ENCODE measurements at places on chromosomes 7 and 10.

DNA sequence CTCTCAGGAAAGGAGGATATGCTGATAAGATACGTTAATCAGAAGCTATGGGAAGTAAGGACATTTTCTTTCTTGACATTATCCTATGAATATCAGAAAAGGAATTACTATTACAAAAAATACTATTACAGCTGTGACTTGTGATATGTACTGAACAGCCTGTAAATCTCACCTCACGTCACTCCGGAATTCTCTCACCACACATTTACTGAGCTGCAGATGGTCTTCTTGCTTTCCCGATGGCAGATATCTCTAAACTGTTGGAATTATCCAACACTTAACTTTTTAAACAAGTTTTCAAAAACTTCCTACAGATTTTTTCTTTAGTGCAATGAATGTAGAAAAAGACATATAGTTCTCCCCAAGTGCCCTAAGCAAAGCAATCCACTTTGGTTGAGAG is 313.4 kb downstream of the GPR37 start:
- no peak for DNase-seq

DNA sequence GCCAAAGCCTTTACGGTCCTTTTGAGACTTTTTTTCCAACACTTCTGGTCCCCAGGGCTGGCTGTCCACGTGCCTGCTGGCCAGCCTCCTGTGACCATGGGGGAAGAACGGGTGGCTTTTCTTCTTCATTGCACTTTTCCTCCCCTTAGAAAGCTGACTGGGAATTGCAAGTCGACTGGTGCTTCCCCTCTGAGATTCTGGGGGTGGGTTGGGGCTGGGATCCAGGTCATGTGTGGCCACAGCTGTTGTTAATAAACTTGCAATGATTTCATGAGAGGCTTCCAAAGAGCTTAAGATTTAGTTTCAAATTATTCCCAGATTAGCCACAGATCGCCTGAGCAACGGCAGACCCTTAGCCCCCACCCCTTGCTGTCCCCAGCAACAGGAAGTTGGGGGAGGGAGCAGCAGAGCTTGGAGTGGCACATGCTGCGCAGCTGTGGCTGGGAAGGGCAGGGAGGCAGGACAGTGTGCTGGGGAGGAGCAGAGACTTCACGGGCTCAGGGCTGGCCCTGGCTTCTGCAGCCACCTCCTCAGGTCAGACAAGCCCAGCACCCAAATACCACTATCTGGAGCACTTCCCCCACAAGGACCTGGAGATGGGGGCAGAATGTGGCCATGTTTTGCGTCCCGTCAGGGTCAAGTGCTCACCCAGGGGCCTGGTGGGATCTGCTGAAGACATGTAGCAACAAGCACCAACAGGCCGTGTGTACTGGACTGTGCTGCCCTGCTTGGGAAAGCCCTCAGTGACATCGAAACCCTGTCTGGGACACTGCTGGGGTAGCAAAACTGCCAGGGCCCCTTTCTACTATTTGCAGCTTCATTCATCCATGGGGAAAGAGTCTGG is 147.1 kb downstream of the RNF216 start:
- DNase-seq: peak; percentile 91

DNA sequence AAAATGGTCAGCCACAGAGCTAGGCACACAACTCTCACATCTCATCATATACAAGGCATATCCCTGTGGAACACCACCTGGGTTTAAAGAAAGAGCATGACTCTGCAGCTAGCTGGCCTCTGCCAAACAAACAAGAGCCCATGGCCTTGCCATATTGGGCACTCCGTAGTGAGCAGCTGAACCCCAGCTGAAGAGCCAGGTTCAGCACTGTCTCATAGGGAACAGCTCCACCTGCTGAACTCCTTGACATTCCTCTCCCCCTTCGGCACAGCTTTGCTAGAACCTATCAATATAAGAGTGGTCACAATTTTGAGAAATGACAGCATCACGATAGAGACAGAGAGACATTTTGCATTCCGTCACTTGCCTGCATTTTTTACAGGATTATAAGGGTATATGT is 20.0 kb downstream of the SORCS1 start:
- DNase-seq: no peak

- DNase-seq: no peak
Observed at GRCh38 chr10:133359554-133359971, 1.7 kb upstream of the FUOM start.

DNA sequence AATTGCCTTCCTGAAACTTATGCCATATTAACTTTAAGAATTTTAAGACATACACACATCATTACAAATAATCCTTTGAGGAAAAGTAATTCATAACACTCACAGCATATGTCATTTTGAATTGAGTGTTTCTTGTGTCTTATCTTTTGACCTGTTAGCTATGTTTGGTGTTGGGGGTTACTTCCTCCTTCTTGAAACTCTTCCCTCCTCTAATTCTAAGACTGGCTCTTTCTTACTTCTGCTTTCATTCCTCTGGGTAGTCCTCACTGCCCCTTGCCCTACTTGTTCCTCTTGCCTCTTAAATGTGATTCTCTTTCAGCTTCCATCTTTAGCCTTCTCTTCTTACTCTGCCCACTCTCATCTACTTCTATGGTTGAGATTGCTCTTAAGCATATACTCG is 28.3 kb upstream of the PIP4K2A start:
- DNase-seq: no peak

DNA sequence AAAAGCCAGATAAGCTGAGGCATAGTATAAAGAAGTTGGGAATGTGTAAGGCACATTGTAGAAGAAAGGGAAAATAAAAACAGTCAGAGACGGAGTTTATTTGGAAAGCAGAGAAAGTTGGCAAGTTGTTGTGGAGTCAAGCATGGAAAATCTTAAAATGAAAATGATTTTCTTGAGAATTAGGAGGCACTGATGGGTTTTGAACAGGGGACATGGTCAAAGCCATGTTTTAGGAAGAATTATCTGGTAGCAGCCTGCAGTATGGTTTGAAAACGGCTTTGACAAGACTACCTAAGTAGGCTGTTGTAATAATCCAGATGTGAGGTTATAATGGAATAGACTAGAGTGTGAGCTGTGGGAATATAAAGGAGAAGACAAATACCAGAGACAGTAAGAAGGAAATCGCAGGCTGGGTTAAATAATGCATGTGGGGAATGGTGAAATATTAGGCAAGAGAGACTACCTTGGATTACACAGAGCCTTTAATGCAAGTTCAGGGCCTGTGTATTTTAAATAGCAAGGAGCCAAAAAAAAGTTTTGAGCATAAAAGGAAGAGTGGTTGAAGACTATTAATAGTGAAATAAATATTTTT is 130.4 kb upstream of the MEOX2 start:
- DNase-seq: no peak

GRCh38 chr10:63558132-63558784 is 37.1 kb downstream of the REEP3 start:
- DNase-seq: no peak

- no peak for DNase-seq
Observed at GRCh38 chr10:74575191-74575720, 251.1 kb upstream of the KAT6B start.

DNA sequence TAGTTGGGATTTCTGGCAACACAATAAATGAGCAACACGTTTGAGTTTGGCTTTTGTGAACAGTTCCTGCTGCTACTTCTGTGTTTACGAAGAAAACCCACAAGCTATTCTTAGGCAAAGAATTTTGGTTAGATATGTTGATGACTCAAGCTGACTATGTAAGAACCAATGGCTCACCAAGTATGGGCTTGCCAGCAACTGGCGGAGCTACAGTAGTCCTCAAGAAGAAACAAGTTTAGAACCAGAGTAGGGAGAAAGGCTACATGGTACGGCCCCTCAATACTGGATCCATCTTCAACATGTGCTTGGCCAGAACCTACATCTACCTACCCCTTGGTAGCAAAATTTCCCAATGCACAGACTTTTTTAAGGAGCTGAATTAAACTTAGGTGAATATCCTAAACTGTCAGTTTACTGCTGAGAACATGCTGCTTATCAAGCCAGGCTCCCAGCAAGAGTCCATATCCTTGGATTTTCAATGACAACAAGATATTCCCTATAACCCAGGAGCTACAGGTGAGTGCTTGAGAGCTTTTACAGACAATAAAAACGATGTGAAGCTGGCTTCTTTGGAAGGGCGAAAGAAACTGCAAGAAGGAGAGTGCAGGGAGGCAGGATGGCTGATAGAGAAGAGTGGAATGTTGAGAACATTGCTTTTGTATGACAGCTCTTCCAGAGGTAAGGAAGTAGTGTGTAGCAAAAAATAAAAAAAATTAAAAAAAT is 74.3 kb upstream of the ASAH2 start:
- DNase-seq: no peak

GRCh38 chr7:18574676-18575075 is 79.1 kb downstream of the HDAC9 start:
- no peak for DNase-seq

DNA sequence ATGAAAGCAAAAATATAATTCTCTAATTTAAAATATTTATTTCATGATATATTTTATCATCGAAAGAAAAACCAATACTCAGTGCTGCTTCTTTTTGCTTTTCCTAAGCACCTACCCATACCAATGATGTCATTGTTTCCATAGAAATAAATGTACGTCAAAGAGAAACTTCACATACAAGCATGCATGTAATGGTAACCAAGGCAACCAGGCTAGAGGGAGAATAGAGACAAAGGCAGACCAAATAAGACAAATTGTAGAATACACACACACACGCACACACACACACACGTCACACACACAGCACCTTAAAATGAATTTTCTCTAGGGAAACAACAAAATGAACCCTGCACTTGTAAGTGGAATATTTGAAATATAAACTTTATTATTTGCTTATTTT is 75.5 kb downstream of the MACC1 start:
- DNase-seq: no peak

- peak; percentile 51 for DNase-seq
Observed at GRCh38 chr10:28503114-28503513, 29.8 kb upstream of the WAC start.

- DNase-seq: no peak
Observed at GRCh38 chr10:83545901-83546391, 593.4 kb upstream of the GHITM start.

GRCh38 chr7:84123965-84124547 is 70.5 kb downstream of the SEMA3A start:
- DNase-seq: no peak

GRCh38 chr7:44116087-44116788 is 7.1 kb downstream of the POLD2 start:
- DNase-seq: no peak

GRCh38 chr7:140059273-140060242 is 3.2 kb downstream of the PARP12 start:
- no peak for DNase-seq

DNA sequence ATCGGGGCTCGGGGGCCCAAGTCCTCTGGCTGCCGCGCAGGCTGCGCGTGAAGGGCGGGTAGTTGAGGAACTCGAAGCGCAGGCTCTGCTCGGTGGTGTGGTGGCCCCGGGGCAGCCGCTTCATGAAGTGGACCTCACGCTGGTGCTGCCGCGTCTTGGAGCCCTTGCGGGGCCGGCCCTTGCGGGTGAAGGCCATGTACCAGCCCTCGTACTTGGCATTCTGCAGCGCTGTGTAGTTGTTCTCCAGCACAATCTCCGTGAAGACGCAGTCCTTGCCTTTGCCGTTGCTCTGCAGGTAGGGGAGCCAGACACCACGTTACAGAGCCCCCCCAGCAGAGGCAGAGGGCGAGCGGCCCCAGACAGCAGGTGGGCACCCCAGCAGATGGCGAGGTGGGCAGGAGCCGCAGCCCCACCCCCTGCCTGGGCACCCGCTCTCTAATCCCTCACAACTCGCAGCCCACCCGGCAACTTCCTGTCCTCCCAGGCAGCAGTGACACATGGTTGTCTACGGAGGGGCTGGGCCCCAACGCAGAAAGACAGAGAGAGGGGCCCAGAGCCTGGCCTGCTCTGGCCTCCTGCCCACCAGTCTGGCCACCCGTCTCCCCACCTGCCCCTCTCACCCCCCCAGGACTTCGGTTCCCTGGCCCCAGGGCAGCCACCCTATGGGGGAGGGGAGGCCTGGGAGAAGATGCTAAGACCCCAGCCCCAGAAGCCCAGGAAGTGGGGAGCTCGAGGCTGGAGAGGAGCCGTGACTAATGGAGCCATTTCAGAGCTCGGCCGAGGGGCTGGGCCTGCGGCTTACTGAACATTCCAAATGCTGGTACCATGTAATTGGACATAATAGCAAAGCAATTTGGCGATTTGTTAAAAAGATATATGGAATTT is 5.3 kb downstream of the FGF8 start:
- DNase-seq: peak; percentile 20

DNA sequence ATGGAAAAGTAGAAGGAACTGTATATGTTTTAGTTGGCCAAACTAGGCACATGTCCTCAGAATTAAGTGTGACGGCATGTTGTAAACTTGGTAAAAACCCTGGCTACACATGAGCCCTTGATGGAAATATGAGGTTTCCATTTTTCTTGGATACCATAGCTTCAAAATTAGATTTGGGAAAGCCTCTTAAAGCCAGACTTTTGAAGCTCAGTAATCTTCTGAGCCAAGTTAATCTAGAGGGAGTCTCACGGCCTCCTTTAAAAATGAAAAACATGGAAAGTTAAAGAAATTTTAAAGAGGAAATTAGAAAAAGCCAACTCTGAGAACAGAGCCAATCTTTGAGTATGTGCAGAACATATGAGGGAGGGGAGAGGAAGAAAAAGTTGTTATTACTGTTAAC is 376.0 kb downstream of the CTNNA3 start:
- no peak for DNase-seq

- DNase-seq: no peak
Observed at GRCh38 chr10:87092861-87093631, 1.6 kb downstream of the GLUD1 start.

- no peak for DNase-seq
Observed at GRCh38 chr7:94325122-94325475, 69.6 kb upstream of the COL1A2 start.

GRCh38 chr10:113775686-113776294 is 24.3 kb downstream of the PLEKHS1 start:
- DNase-seq: no peak

GRCh38 chr7:41887416-41887815 is 184.5 kb upstream of the INHBA start:
- no peak for DNase-seq

DNA sequence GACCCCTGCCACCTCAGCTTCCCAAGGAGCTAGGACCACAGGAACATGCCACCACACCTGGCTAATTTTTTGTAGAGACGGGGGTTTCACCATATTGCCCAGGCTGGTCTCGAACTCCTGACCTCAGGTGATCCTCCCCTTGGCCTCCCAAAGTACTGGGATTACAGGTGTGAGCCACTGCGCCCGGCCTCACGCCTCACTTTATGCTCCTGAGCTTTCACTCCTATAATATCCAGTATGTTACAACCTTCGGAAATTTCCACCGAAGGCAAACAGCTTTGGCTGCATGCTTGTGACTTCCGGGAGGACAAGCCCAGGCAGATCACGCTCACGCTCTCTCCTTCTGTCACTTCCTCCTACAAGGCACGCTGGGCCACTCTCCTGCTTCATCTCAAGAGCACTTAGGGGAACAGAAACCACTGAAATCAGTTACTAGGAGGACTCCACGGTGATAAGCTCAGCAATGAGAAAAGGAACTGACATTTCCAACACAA is 4.4 kb upstream of the MAD1L1 start:
- DNase-seq: no peak

GRCh38 chr10:20114179-20114578 is 297.9 kb downstream of the PLXDC2 start:
- DNase-seq: no peak

Data from D341Med (cell line).